Stimulated activated CD8-positive, alpha-beta memory T cell treated with anti-CD3 and anti-CD28 coated beads, Interleukin-15, amount 100 ng/mL, for 1 hour (primary cell): ENCODE measurements at places on chromosomes 16 and 17.

DNA sequence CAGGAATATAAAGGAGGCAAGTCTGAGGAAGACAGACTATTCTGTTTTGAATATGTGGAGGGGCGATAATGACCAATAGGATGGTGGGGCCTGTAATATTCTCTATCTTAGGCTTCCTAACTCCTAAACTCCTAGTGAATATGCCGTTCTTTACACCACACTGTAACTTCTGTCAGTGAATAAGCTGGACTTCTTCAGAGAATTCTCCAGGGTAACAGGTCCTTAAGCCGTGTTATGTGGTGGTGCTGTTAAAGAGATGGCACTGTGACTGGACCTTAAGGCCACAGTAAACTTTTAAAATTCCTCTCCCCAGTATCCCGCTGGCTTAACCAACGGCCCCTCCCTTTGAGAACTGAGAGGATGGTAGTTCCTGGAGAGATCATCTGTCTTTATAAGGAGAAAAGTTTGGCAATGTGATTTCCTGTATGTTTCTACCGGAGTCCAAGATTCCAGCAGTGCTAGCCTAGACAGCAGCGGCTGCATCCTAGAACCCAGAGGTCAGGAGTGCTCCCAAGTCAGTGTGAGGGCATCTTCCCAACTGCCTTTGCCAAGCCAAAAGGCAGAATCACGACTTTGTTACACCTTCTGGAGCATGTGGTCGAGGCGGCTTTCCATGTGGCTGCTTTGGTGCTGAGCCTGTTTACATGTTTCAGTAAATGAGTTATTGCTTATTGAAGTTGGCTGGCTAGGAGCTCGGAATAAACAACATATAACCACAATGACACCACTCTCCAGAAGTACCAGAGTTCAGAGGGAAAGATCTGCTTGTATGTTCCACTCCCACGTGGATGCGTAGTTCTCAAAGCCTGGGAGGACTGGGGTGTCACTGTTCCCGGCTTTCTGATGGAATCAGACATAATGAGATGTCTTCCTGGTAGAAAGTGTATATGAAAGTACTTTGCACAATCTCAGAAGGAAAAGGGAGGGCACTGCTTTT lies 41.0 kb downstream of the TUBD1 start:
- no peak for DNase-seq

GRCh38 chr17:31811101-31811500 lies 47.9 kb downstream of the COPRS start:
- DNase-seq: no peak

DNA sequence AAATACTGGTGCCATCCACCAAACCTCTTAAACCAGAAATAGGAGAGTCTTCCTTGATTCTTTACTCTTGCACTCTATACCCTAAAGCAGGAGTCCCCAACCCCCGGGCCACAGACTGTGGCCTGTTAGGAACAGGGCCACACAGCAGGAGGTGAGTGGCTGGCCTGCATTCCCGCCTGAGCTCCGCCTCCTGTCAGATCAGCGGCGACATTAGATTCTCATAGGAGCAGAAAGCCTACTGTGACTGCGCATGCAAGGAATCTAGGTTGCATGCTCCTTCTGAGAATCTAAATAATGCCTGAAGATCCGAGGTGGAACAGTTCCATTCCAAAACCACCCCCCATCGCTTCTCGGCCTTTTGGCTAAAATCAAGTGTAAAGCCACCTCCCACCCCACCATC lies 30.3 kb upstream of the SRCIN1 start:
- DNase-seq: no peak

DNA sequence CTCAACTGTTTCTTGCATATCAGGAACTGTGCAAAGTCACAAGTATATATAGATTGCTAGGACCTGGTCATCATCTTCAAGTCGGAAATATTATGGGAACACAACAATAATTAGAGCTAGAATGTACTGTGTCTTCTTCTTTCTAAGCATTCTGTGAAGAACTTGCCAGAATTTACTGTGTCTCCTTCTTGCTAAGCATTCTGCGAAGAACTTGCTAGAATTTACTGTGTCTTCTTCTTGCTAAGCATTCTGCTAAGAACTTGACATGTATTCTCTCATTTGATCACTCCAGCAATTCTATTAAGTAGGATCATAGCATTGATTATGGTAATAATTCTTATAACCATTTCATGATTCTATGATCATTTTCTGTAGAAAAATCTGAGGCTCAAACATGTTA lies 231.7 kb downstream of the FOXL1 start:
- no peak for DNase-seq

- DNase-seq: no peak
These were observed 6.7 kb downstream of the KRTAP1-5 start for GRCh38 chr17:41020336-41020735.

- no peak for DNase-seq
These were observed 259.1 kb upstream of the RPL38 start for GRCh38 chr17:73944366-73944765.

GRCh38 chr17:27386206-27387075 lies 69.8 kb upstream of the KSR1 start:
- no peak for DNase-seq

- peak; percentile 6 for DNase-seq
These were observed 474.4 kb downstream of the SLC39A11 start for GRCh38 chr17:72618001-72618509.

DNA sequence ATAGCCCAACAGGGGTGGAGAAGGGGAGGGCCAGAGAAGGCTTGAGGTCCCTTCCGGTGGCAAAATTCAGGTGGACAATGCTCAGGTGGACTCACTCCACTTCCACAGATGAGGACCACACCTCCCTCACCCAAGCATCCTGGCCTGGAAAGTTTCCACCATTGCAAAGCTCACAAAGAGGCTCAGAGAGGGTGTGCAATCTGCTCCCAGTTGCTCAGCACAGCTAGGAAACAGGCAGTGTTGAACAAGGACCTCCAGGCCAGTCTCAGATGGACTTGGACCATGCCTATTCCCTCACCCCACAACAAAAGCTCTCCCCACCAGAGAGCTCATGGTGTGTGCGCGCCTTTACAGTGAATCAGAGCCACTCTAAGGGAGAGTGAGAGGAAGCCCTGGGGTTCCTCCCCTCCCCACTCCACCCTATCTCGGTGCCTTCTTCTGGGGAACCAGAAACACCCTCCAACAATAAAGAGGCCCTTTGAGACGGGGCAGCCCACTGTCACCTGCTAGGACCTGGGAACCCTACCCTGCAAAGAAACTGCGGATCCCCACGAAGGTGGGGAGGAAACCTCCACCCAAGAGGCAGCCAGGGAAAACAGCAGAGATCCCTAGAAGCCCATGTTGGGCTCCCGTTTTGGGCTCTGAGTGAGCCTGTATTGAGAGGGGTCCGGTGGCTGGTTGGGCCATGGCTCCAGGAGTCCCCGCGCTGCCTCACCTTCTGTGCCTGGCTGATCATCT lies 1.6 kb downstream of the FAM83G start:
- no peak for DNase-seq

DNA sequence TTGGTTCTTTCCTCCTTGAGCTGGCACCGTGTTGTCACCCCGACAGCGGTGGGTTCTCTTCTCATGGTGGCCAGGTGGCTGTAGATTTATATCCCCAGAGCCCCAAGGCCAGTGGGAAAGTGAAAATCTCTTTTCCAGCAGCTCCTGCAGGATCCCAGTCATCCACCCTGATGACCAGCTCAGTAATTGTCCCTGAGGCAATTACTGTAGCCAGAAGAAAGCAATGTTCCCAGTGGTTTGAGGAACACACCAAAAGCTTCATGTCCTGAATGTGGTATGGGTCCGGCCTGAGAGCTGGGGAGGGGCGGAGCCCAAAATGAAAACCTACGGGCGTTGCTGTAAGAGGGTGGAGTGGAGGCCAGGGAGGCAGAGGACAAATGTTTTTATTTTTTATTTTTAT lies 69.0 kb downstream of the WSB1 start:
- no peak for DNase-seq

GRCh38 chr17:32584792-32585191 lies 98.0 kb downstream of the CDK5R1 start:
- no peak for DNase-seq

DNA sequence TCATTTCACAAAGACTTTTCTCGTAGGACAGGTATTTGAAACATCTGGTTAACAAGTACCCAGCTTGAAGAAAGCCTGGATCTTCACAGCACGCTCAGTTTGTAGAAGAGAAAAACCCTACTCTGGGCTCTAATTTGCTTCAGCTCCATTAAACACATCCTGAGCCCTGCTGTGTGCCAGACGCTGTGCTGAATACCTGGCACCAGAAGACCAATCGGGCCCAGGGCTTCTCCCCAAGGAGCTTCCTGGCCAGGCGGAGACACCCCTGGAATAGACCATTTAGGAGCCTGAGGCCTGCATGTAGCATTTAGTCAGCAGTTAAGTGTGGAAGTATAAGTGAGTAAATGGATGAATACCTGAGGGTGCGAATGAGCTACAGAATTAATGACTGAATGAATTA lies 8.9 kb upstream of the ABAT start:
- DNase-seq: no peak

GRCh38 chr17:37481001-37481665 lies 8.6 kb upstream of the DUSP14 start:
- DNase-seq: no peak

GRCh38 chr16:67606632-67607031 lies 38.3 kb upstream of the CARMIL2 start:
- DNase-seq: no peak

DNA sequence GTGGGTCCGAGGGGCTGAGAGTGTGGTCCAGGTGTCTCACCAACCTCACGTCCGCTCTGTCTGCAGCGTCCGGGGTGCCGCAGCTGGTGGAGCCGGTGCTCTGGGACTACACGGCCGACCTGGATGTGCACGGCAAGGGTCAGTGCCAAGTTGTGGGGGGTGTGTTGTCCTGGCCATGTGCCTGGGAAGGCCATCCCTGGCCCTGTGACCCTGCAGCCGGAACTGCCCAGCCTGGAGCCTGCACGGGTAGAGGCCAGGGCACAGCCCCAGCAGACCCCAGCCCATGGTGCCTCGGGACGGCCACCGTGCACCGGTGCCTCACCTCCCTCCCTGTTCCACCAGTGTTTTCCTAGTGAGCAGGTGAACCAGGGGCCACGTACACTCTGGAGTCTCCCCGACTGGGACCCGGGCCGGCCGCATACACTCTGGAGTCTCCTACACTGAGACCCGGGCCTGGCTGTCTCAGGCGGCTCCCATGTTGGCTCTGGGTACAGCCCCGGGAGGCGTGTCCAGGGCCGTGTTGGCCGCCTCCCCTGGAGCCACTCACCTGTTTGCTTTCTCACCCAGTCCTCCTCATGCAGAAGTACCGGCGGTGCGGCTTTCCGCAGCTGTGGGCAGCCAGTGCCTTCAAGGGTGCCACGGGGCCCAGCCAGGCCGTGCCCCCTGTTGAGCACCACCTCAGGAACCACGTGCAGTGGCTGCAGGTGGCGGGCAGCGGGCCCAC lies 13.8 kb downstream of the CYBC1 start:
- DNase-seq: no peak

GRCh38 chr17:8900207-8900606 lies 32.7 kb upstream of the PIK3R6 start:
- DNase-seq: no peak

- DNase-seq: no peak
These were observed 57.2 kb upstream of the GSE1 start for GRCh38 chr16:85555719-85556455.

DNA sequence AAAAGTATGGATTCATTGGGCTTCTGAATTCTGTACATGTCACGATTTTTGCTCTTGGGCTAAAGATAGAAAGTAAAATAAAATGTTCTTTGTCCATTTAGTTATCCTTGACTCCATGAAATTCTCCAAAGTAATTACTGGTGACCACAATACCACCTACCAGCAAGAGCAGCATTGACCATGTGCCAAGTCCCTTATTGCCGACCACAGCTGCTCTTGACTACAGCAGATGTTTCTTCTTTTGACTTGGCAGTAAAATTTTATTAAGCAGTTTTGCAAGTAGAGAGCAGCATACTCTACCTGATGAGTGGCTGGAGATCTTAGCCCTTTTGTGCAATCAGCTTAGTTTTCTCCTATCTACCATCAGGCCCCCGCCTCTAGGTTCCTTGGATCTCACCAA lies 152.2 kb upstream of the TBX2 start:
- DNase-seq: no peak

DNA sequence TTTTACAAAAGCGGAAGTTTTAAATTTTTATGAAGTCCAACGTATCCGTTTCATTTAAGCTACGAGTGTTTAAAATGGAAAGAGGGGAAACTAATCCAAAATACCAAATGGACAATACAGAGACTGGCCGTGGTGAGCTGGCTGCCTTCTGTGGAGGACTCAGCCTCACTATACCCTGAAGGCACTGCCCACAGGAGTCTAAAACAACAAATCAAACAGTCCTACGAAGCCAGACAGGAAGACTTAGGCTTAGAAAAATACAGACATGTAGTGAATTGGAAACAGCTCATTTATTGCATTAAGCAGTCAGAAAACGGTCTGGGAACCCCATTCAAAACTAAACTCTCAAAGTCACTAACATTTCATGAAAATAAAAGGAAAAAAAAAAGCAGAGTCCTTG lies 75.1 kb downstream of the CYTH1 start:
- DNase-seq: no peak

GRCh38 chr17:1736348-1737281 lies 6.1 kb upstream of the SERPINF2 start:
- no peak for DNase-seq

DNA sequence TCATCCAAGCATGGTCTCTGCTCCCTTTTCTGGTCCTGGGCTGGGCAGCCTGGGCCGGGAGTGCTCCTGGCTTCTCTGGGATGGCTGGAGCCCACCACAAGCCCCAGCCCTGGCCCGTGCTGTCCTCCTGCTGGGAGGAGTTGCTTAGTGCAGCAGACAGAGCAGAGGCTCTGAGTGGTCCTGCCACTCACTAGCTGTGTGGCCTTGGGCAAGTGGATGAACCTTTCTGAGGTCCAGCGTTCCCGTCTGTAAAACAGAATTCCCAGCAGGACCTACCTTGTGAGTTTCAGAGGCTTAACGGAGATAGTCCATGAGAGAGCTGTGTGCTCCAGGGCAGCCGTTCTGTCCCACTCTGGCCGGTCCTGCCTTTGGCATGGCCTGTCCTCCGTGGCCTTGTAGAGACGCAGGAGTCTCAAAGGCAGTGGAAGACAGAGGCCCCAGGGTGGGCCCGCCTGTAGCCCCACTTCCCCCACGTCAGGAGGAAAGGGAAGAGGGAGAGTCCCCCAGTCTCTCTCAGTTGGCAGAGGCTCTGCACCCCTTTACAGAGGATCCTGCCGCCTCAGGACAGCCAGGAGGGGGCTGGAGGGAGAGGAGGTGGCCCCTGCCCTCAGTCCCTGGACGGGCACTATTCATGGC lies 7.8 kb downstream of the MYO15B start:
- no peak for DNase-seq
